ENCODE measurements at places on chromosomes 16 and 17.
A peak's percentile ranks its signal among the peaks of the same experiment; 100 is the strongest.

DNA sequence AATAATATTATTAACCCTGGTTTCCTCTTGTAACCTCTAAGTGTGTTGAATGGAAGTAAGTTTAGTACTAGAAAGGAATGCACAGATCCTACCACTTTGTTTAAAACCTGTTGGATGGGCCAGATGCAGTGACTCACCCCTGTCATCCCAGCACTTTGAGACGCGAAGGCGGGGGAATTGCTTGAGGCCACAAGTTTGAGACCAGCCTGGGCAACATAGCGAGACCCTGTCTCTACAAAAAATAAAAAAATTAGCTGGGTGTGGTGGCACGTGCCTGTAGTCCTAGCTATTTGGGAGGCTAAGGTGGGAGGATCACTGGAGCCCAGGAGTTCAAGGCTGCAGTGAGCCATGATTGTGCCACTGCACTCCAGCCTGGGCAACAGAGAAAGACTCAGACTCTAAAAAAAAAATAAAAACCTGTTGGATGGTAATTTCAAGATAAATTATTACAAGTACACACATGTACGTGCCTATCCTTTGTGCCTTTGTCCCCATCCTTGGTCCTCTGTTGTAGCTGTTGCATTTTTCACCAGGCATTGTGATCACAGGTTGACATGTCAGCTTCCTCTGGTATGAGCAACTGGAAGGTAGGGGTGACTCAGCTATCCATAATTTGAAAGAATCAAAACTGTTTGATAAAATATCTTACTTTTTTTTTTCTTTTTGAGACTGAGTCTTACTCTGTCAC is 30.7 kb upstream of the METTL9 start:
- DNase-seq, result no peak

DNA sequence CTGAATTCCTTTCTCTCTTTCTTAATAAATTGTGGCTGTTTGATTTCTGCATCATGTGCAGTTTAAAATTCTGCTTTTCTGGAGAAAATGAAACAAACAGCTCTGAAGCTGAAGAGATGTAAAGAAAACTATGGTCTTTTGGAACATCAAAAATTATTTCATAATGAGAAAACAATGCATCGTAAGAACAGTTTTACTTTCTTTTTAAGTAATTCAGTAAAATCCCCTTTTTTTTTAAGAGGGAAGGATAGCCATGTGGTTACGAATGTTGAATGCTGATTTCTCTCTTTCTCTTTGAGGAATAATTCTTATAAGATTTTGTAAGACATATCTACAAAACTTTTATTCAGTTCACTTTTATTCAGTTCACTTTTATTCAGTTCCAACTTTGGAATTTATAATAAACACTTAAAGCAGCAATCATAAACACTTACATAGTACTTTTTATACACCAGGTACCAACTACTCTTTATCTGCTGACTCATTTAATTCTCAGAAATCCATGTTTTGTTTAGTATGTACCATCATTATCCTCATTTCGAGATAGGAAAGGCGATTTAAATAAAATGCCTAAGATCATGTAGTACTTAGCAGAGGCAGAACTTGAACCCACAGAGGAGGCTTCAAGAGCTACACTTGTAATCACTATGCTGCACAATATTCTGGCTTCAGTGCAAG is 26.6 kb downstream of the CNTNAP4 start:
- no peak for DNase-seq

DNA sequence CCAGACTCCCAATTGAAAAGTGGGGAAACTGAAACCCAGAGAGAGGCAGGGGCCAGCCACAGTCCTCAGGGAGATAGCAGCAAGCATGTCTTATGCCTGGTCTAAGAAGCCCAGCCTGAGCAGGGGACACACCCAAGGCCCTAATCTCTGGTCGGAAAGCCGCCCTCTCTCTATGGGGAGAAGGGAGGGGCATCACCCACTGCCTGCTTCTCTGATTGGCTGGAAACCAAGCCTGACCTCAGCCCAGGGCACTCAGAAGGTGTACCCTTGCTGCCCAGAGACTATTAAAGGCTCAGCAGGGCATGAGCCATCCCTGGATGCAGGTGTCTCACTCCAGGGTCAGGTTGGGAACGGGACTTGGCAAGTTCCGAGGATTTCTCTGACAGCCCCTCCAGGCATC is 5.7 kb upstream of the KRT13 start:
- no peak for DNase-seq

DNA sequence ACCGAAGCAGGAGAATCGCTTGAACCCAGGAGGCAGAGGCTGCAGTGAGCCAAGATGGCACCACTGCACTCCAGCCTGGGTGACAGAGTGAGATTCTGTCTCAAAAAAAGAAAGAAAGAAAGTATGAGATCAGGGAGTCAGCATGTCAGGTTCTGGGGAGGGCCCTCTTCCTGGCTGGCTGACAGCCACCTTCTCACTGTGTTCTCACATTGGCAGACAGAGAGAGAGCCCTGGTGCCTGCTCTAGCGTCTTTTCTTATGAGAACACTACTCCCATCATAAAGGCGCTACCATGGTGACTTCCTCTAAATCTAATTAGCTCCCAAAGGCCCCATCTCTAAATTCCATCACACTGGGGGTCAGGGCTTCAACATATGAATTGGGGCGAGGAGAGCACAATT is 27.6 kb upstream of the RBBP6 start:
- no peak for DNase-seq

DNA sequence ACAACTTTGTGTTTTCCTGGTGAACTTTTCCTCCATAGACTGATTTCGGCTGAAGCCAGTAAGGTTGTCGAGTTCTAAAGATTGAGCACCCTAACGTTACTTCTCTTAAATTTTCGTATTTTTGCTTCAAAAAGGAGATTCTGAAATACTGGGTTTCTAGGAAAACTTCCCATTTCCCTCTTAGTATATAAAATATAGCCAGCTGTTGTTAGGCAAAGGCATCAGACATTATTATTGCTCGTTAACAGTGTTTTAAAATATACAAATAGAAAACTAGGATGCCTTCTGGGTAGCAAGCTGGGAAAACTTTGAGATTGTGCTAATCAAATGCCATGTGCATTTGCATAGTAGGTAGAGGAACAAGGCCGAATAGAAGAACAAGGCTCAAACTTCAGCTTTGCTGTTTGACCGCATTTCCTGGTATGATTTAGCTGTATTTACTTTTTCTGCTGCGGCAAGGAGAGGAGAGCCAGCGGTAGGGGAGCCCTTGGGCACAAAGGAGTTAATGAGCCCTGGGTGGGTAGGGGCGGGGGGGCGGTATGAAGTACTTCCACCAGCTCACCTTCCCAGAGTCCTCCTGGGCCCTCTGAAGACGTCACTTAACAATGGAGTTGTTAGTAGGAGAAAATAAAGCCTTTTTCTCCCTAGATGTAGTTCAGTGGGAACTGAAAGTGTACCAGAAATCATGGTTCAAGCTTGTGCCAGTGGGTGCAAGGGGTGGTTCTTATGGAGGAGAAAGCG is 151.9 kb downstream of the MSI2 start:
- DNase-seq, result no peak

GRCh38 chr17:9242497-9242881 is 221.2 kb downstream of the NTN1 start:
- DNase-seq, result no peak

DNA sequence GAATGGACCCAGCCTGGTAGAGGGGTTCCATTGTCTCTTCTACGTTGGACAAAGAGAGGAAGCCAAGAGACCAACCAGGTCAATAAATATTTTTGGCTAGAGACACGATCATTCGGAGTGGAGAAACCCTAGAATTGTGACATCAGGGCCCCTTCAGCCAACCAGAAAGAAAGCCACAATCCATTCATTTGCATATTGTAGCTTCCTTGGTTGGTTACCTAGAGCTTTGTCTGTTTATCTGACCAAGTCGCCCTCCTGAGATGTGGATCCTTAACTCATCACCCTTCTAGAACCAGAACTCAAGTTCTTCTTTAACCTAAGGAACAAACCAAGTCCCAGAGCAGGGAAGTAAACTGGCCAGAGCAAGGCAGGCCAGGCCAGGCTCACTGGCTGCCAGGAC is at the start of gene CCDC182:
Gene CCDC182, minus strand, starts transcription at position 58 of the 400 bp plus-strand sequence. Its CDS starts 27 bp downstream, at position 31.
- DNase-seq, result no peak

GRCh38 chr17:40097931-40098845 is 2.2 kb downstream of the NR1D1 start:
- peak; percentile 40 for DNase-seq

DNA sequence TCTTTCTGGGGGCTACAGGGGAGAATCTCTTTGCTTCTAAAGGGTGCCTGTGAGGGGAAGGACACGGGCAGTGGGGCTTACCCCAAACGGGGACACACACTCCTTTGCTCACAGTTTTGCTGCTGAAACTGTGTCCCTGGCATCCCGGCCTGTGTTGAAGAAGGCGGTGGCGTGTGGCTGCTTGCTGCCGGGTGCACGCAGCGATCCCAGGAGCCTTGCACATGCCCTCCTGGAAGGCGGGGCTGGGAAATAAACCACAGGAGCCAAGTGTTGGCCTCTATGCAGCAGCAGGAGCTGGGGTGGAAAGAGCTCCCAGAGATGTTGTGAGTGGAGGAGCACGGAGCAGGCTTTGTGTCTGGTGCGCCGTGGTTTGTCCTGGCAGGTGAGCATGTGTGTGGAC is 131.0 kb upstream of the CIBAR2 start:
- DNase-seq, result no peak

DNA sequence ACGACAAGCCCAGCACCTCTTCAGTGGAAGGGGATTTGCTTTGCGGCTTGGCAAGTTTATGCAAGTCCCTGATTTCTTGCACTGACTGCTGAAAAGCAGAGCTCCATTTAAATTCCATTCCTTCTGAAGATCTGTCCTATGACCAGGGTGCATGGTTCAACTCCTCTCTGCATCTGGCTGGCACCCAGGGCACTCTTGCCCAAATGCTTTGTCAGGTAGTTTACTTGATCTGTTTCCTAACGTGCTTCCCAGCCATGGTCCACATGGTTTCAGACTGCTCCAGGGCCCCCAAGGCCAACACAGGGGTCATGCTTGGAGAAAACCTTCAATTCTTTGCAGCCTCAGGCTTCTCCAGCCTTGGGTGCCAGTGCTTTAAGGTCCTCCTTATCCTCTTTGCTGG is 11.2 kb upstream of the HP start:
- no peak for DNase-seq

DNA sequence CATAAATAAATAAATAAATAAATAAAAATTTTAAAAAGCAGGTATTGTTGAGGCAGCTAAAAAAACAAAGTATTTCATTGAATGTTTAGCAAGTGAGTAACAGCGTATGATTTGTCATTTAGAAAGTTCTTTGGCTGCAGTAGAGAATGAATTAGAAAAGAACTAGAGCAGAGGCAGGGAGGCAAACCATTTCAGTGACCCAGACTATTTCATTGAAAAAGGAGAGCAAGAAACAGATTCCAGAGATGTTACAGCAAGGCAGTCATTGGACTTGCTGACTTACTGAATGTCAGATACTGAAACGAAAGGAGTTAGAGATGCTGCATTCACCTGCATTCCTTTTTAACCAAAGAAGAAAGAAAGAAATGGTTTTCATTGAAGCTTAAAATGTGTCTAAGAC is 105.5 kb upstream of the HLF start:
- peak; percentile 24 for DNase-seq
